SW 1271 (cell line): ENCODE measurements at places on chromosomes 2 and 18.

DNA sequence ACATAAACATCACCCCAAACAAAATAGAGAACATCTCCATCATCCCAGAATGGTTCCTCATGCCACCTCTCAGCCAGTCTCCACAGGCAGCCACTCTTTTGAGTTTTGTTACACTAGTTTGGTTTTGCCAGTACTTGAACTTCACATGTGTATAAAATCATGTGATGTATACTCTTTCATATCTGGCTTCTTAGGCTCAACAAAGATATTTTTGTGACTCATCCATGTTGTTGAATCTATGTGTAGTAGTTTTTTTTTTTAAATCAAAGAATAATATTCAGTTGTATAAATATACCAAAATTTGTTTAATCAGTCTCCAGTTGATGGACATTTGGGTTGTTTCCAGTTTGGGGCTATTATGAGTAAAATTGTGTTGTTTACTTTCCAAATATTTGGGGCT is 75.9 kb downstream of the PMS1 start:
- DNase-seq: no peak

GRCh38 chr2:32427672-32428610 is 71.1 kb downstream of the BIRC6 start:
- DNase-seq: no peak

- DNase-seq: no peak
Measured at GRCh38 chr18:63903851-63904570, 3.7 kb upstream of the SERPINB10 start.

DNA sequence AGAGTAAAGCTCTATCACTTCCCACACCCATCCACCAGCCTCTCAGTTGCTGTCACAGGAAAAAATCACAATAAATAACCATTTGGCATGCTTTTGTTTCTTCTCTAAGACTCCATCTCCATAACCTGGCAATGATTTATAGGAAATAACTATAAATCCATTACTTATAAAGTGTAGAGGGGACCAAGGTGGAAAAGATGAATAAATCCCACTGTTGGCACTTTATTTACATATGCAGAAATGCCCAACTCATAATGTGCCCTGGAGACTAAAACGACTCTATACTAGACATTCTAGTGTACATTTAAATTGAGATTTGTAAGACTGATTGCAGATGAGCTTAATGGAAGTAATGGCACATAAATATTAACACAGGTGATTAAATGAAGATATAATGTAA is 7.5 kb upstream of the NOSTRIN start:
- no peak for DNase-seq

GRCh38 chr18:43869451-43870008 is 592.2 kb upstream of the SYT4 start:
- DNase-seq: no peak

- no peak for DNase-seq
Measured at GRCh38 chr2:166651080-166651675, 157.1 kb upstream of the SCN7A start.

GRCh38 chr18:51028201-51028805 is 1.7 kb upstream of the SMAD4 start:
- DNase-seq: peak; percentile 8
